Jurkat, Clone E6-1 (cell line): ENCODE measurements at places on chromosomes 3 and 15.

GRCh38 chr3:27166888-27167287 is 202.3 kb downstream of the NEK10 start:
- DNase-seq: peak; percentile 66

DNA sequence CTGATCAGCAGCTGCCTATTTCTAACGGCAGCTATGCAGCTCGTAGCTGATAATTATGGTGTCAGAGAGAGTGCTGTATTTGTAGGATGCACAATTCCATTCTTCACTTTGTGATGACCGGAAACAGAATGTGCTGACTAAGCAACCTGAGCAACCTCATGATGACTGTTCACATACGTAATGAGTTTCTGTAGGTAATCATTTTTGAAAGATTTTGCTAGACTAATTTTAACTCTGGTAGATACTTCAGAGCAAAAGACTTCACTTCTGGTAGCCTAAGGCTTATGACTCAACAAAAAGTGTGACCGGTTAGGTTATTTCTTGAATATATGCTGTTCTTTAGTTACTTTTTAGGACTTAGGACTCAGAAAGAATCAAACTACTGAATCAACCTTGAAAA is 567.7 kb downstream of the NAALADL2 start:
- DNase-seq: no peak

GRCh38 chr3:10309736-10310135 is 11.2 kb downstream of the SEC13 start:
- DNase-seq: no peak

GRCh38 chr3:126431103-126431534 is 36.4 kb downstream of the CFAP100 start:
- no peak for DNase-seq

GRCh38 chr3:60053526-60054265 is 1003.9 kb upstream of the CFAP20DC start:
- DNase-seq: no peak

DNA sequence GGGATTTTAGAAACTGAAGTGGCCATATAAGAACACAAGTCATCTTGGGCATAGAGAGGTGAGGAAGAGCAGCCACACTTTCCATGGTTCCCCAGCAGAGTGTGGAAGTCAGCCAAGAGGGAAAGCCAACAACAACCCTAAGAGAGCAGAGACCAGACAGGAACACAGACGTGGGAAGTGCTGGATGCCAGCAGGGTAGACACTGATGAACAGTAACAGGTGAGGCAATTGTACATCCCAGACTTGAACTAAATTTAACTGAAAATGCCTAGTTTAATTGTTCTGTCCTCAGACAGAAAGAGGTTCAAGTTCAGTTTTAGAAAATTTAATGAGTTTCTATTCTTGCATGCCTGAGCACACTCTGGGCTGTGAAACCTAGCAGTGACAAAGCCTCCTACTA is 212.1 kb downstream of the ATP8B4 start:
- no peak for DNase-seq

DNA sequence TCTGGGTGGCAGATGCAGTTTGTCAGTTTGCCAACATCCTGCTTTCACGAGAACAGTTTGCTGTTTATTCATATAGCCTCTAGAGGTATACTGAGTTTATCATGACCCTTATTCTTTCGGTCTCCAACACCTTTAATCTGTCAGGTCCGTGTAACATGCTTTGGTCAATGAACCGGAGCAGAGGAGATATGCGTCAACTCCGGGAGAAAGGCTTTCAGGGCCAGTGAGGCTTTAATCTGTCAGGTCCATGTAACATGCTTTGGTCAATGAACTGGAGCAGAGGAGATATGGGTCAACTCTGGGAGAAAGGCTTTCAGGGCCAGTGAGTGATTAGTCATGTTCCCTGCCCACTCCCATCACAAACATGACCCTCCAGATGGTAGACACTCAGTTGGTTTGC is 16.9 kb upstream of the GPD1L start:
- no peak for DNase-seq

DNA sequence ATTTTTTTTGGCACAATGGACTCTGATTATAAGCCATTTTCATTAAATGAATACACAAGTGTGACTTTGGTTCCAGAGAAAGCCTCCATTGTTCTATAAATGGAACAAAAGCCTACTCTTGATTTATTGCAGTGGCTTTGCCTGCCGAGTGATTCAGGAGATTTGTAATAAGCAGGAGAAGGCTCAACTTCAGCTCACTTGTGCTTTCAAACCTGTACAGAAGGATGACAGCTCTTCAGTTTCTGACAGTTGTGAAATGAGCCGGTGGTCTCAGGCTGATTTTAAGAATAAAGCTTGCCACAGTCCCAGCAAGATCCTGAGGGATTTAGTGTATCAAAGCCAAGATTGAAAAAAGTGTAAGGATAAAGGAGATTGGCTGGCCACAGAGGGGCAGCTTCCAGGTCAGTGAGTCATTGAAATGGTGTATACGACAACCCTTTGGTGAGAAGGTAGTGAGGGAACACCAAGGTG is 438.8 kb upstream of the TGFBR2 start:
- DNase-seq: no peak

DNA sequence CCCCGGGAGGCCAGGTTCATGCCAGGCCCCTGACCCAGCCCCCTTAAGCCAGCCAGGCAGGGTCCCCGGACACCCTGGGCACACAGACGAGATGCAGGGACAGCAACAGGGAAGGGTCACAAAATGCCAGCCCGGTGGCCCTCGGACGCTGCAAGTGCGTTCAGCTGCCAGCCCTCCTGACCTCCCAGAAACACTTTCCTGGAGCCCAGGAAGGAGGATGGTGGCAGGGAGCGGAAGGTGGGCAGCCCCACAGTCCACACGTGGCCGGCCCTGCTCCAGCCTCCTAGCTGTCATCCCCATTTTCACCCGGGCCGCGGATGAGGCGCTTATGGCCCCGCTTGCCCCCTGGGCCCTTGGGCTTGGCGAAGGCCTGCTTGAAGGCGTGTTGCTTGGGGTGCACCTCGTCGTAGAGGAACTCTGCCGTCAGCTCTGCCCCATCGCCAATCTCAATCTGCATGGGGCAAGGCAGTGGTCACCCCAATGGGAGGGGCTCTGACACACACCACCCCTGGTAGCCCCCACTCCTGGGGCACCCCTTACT is 3.4 kb upstream of the TLR9 start:
- DNase-seq: no peak

- no peak for DNase-seq
Measured at GRCh38 chr3:79651536-79652065, 116.2 kb downstream of the ROBO1 start.

GRCh38 chr15:90230071-90230494 is 3.7 kb downstream of the CIB1 start:
- DNase-seq: no peak

- no peak for DNase-seq
Measured at GRCh38 chr15:62242999-62243398, 77.9 kb upstream of the C2CD4B start.

GRCh38 chr3:31105438-31106077 is 211.1 kb upstream of the GADL1 start:
- no peak for DNase-seq

GRCh38 chr3:99789011-99789721 is 28.5 kb upstream of the CMSS1 start:
- DNase-seq: peak; percentile 28

- DNase-seq: no peak
Measured at GRCh38 chr3:162041622-162042021, 545.0 kb downstream of the OTOL1 start.

- no peak for DNase-seq
Measured at GRCh38 chr3:182284793-182285192, 508.5 kb upstream of the ATP11B start.

DNA sequence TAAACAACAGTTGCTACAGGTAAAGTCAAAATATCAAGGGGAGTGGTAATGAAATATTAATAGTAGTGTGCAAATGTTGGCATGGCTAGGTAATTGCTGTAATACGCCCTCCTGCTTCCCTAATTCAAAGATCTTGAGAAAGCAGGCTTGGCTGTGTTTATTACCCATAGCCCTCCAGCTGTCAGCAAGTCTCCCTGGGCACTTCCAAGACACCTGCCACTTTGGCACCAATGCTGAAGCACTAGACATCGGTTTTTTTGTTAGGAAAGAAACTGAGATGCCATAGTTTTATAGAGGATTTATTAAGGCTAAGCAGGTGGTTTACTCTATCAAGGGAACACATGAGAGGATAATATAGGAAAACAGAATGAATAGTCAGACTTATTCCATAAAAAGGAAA is 64.4 kb downstream of the P2RY1 start:
- DNase-seq: no peak

DNA sequence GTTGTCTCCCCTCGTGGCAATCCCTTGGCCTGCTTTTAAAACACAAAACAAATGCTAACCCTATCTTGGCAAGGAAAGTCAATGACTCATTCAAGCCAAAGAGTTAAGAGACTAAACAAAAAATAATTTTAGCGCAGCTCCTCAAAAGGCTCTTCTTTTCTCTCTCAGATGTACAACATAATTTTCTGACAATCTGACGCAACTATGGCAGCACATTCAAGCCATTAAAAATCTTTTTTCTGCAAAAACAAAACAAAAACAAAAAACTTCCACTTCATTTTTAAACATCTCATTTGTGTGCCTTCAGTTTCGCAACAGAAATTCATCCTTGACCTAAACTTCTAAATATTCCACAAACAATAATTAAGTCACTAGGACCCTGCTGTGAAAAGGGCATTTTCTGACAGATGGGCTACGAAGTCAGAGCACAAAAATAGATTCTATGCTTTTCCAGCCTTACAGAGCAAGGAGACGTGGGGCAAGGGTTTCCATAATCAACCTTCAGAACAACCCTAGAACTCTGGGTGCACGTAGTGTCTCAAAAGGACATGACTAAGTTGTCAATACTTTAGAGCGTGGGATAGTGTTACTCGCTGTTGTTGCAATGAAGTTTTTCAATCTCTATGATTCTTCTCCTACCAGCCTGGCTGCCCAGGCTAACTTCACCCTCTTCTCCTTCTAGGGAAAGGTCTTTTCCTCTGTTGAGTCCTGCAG is 84.3 kb downstream of the MB21D2 start:
- DNase-seq: no peak

DNA sequence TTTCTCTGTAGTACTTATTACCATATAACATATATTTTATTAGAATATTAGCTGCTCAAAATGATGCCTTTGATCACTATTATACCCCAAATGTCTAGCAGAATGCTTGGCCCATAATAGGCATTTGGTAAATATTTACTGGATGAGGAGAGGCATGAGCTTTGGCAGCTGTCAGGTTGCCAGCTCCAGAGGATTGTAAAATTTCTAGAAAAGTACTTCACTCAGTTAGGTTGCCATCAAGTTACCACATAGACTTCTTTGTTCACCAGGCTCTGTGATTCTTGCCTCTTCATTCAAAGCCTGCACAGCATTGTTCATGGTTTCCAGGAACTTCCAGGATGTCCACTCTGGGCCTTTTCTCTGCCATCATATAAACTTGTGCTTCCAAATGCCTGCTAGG is 582.8 kb downstream of the PDCD6IP start:
- DNase-seq: no peak

- DNase-seq: peak; percentile 57
Measured at GRCh38 chr3:125141596-125142419, 70.7 kb downstream of the SLC12A8 start.

GRCh38 chr3:40310705-40311104 is 1.2 kb downstream of the EIF1B start:
- DNase-seq: no peak

DNA sequence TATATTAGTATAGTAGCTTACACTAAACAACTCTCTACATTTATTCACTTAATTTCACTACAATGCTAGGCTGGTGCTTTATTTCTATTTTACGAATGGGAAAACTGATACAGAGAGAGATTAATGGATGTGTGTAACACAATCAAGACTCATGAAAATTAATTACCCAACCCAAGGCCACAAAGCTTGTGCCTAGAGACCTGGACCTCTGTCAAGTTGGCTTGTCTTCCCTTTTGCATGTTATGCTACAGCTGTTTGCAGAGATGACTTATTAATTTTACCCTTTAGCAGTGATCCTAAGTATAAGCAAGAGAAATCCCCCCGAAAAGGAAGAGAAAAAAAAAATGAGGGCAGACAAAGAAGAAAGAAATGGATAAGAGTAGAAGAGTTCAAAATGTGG is 162.5 kb downstream of the C3orf38 start:
- DNase-seq: no peak

DNA sequence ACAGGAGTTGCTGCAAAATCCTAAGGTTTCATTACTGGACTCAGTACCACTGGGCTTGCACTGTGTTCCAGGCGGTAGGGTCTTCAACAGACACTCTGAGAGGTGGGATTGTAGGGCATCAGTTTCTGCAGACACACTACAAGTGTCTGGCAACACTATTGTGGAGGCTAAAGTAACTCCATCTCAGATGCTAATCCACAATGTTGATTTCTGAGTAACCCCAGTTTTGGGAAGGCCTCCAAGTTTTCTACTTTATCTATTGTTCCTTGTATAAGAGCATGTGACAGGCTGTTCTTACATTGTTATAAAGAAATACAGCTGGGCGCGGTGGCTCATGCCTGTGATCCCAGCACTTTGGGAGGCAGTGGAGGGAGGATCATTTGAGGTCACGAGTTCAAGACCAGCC is 2.5 kb upstream of the ABHD5 start:
- DNase-seq: no peak

GRCh38 chr15:26724381-26725150 is 48.3 kb downstream of the GABRB3 start:
- DNase-seq: peak; percentile 88

DNA sequence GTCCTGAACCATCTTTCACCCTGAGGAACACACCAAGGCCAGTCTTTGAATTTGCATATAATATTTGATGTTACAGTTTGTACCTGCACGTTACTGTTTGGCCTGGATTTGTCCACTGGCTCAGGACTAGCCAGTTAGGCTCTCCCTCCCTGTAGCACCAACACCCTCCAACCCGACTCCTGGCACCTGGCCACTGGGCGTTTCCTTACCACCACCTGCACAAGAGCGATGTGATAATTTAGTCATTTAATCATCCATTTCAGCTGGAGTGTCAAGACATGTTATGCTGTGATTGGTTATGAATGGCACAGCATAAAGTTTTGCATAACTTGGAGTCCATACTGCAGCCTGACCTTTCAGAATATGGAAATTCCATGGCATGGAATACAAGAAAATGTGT is 242.4 kb downstream of the KCNMB2 start:
- DNase-seq: no peak

- DNase-seq: no peak
Measured at GRCh38 chr3:142053244-142053643, 96.1 kb downstream of the TFDP2 start.

DNA sequence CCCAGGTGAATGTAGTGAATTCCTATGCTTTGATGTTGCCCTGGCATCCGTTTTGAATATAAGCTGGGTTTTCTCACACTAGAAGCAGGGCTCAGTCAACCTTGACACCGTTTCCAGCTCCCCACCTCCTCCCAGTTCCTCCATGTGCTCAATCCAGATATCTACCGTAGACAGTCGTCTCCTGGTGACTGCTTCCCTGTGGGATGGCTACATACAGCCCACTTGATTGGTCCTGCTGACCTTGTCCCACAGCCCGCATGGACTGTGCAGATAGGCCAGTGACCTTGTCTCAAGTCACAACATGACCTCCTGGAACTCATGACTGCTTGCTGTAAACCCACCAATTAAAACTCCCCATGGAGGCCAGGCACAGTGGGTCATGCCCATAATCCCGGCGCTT is 8.1 kb downstream of the SEMA7A start:
- DNase-seq: no peak

- peak; percentile 46 for DNase-seq
Measured at GRCh38 chr15:48190932-48191573, 412 bp upstream of the CTXN2 start.
